HEK293T (cell line): ENCODE measurements at places on chromosomes 6 and 20.
A peak's percentile ranks its signal among the peaks of the same experiment; 100 is the strongest.

GRCh38 chr20:45647441-45648050 is 16.5 kb upstream of the WFDC9 start:
- no peak for DNase-seq

- no peak for DNase-seq
Observed at GRCh38 chr20:36271639-36272546, 34.2 kb upstream of the DLGAP4 start.

DNA sequence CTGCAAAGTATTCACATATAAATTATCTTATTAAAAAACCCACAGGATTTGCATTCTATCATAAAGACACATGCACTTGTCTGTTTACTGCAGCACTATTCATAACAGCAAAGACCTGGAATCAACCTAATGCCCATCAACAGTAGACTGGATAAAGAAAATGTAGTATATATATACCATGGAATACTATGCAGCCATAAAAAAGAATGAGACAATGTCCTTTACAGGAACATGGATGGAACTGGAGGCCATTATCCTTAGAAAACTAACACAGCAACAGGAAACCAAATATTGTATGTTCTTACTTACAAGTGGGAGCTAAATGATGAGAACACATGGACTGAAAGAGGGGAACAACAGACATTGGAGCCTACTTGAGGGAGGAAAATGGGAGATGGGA is 97.0 kb downstream of the FAM217A start:
- DNase-seq: no peak

DNA sequence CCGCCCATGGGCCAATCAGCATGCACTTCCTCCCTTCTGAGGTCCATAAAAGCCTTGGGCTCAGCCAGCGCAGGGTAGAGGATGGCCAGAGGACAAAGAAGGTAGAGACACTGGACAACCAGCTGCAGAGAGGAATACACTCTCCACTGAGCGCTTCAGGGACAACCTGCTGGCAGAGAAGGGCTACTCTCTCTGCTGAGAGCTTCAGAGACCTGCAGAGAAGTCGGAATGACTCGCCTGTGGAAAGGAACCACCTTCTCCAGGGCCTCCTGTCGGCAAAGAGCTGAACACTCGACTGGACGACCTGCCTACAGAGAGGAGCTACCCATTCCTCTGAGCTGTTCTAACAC is 31.4 kb upstream of the SLA2 start:
- DNase-seq: no peak

DNA sequence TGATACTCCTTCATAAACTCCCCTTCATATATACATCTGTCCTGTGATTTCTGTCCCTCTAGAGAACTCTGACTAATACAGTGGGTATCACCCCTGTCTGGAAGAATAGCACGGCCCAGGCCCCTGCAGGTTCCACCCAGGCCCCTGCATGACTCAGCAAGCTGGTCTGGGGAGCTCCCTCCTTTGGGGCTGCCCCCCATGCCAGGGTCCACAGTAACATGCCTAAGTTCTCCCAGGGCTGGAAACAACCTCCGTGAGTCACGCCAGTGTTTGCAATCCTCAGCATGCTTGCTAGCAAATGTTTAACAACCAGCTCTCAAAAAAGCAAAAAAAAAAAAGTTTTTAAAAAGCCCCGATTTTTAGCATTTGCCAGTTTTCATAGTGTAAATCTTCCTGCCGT is 134.3 kb upstream of the CDH4 start:
- no peak for DNase-seq

DNA sequence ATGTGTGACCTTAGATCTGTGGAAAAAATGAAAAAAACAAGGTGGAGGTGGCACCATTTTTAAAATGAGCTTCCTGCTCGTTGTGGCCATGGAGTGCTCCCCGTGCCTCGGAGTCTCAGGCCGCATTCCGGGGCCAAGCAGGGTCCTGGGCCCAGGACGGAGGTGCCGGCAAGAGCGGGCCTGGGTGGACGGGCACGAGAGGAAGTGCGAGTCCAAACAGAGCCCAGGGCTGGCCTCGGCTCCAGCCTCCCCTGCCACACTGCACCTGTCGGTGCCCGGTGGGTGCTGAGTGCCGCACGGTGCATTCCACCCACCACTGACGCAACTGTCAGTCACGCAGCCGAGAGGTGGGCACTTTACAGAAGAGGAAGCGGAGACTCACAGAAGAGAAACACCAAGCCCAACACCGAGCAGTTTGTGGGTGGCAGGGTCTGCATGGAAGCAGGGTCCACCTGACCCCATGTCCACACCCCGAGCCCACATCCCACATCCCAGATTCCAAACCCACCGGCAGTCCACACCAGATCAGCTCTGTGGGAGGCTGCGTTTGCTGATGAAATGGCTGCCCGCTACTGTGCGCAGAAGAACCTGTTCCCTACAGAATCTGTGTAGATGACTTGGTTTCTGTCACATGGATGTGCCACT is 97.7 kb downstream of the PSMB1 start:
- DNase-seq: no peak

DNA sequence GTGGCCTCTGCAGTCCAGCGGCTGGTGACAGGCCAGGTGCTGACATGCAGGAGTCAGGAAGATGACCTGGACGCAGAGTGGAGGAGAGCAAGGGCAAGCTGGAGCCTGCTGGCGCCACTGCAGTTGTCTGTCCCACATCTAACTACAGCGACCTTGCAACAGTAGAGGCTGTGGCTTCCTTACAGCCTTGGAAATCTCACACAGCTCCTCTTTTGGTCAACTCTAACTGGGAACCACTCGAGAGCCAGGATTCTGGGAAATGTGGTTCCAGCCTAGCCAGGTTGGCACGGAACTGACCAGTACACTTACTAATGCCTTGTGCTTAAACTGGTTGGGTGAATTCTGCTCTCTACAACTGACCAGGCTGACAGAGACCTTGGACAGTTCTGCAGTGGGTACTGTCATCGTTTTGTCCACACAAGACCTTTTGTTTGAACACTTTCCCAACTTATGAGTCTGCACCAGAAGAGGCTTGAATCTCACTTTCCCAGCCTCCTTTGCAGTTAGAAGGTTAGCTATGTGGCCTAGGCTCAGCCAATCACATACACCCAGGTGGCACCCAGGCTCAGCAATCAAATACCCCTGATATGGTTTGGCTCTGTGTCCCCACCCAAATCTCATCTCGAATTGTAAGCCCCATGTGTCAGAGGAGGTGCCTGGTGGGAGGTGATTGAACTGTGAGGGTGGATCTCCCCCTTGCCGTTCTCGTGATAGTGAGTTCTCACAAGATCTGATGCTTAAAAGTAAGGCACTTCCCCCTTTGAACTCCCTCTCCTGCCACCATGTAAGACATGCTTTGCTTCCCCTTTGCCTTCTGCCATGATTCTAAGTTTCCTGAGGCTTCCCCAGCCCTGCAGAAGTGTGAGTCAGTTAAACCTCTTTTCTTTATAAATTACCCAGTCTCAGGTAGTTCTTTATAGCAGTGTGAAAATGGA is 153.5 kb downstream of the ZMYND8 start:
- DNase-seq: no peak

DNA sequence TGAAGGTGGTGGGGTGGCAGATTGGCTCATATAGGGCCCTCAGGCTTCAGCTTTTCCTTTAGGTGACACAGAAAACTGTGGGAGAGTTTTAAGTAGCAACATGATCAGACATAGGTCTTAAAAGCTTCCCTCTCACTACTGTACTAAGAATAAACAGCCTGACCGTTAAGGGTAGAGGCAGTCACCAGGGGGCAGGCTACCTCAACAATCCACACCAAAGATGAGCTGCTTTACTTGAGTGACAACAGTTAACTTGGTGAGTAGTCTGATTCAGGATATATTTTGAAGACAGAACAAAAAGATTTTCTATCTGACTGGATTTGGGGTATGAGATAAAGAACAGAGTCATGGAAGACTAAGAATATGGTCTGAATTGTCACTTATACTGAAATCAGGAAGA is 193.1 kb upstream of the SHLD1 start:
- peak; percentile 48 for DNase-seq

GRCh38 chr6:10484912-10485311 is 36.2 kb upstream of the GCNT2 start:
- no peak for DNase-seq

- DNase-seq: no peak
Observed at GRCh38 chr20:55656231-55656775, 349.0 kb downstream of the CBLN4 start.

DNA sequence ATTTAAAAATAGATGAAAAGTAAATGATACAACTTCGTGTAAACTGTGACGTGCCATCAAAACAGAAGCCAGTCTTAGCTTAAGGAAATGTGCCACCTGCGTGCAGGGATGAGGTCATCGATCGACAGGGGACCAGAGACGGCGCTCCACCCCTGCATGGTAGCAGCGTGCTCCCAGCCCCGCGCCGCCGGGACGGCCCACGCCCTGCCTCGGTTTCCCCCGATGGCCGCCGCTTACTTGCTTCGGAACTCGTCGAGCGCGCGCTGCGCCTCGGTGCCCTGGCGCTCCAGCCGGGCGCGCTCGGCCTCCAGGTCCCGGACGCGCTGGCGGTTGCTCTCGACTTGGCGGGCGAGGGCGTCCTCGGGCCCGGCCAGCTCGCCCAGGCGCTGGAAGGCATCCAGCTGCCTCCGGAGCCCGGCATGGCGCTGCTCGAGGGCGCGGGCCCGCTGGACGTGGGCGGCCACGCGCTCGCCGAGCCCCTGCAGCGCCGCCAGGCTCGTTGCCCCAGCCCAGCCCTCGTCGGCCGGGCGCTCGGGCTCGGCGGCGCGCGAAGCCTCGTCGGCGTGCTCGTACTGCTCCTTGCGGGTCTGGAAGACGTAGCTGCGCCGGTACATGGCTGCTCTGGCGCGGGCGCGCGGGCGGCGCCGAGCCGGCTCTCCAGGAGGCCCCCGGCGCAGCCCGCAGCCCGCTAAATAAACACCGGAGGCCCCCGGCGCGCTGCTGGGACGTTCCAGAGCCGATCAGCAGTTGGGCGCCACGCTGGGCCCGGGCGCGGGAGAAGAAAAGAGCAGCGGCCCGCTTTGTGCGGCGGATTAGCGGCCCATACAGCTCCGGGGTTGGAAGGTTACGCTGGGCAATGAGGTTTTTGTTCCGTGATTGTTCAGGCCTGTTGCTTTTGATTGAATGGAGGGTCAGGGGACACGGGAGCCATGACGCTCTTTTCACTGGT is at the start of gene BFSP1:
TSS of gene BFSP1 (minus strand) at position 664 of the 949 bp plus-strand sequence. CDS start at position 614, 50 bp downstream.
- peak; percentile 67 for DNase-seq

- DNase-seq: no peak
Observed at GRCh38 chr20:47868744-47869143, 83.5 kb upstream of the SULF2 start.

DNA sequence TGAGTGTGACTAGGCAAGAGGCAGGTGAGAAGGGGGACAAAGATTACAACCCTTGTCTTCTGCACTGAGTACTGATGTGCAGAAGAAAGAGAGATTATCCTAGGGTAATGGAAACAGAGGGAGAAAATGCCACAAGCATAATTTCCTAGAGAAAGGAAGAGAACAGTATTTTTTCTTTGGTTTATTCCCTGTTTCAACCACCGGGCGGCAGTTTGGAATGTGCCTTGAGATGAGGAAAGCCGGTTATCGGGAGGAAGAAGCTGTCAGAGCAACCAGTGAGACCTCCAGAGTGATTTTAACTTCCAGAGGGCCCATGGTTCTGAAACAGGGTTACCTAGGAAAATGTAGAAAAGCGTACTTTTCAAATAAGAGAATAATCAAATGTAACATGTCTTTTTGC is 121.4 kb downstream of the REV3L start:
- DNase-seq: peak; percentile 63

- no peak for DNase-seq
Observed at GRCh38 chr6:126718600-126719327, 378.8 kb downstream of the CENPW start.

DNA sequence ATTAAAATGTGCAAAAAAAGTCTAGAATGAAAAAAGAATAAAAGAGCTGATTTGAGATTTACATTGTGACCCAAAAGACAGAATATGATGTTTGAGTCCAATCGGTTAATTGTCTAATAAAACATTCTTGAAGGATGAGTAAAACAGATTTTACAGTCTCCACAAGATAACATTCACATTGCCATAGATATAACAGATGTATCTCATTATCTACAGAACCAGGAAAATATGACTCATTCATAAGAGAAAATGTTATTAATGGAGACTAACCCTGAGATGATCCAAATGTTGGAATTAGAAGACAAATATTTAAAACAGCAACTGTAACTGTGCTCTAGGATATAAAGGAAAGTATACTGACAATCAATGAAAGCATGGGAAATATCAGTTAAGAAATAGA is 141.7 kb downstream of the RFX6 start:
- DNase-seq: no peak

GRCh38 chr6:111731456-111732195 is 125.9 kb upstream of the TRAF3IP2 start:
- DNase-seq: no peak

- no peak for DNase-seq
Observed at GRCh38 chr20:11170565-11170964, 496.8 kb upstream of the JAG1 start.

- DNase-seq: no peak
Observed at GRCh38 chr6:97052152-97052787, 127.7 kb downstream of the KLHL32 start.

GRCh38 chr6:44038543-44039065 is 88.6 kb downstream of the MRPL14 start:
- no peak for DNase-seq

DNA sequence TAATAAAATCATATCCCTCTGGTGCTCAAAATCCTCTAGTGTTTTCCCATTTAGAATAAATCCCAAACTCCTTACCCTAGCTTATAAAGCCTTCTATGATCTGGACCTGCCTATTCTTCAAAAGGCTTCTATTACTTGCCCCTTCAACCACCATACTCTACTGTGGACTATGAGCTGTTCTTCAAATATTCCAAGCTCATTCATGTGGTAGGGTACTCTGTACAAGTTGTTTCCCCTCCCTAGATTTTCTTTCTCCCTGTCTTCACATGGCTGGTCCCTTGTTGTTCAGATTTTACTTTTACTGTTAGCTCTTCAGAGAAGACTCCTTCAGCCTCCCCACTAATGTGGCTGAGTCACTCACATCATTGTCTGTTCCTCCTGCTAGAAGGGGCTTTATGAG is 193.2 kb downstream of the OGFRL1 start:
- DNase-seq: no peak

DNA sequence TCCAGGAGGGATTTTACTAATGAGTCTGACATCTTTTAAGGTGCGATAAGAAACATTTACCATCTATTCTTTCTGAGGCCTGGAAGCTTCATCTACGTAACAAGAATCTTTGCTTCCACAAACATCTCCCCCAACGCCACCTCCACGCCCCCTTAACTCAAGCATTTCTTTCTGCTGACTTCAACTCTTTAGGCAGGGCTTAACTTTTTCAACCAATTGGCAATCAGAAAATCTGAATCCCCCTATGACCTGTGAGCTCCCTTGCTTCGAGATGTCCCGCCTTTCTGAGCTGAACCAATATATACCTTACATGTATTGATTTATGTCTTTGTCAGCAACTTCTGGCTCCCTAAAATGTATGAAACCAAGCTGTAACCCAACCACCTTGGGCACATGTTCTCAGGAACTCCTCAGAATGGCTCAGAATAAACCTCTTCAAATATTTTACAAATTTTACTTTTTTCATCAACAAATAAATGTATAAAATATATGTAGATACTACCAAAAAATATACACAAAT is 11.5 kb downstream of the OR2H2 start:
- no peak for DNase-seq
